ENCODE measurements at places on chromosomes 2 and 18. TPM values are rescaled to one million over a fixed set of nuclear protein-coding genes. Genes with fewer than 3 reads are reported as not detected.

DNA sequence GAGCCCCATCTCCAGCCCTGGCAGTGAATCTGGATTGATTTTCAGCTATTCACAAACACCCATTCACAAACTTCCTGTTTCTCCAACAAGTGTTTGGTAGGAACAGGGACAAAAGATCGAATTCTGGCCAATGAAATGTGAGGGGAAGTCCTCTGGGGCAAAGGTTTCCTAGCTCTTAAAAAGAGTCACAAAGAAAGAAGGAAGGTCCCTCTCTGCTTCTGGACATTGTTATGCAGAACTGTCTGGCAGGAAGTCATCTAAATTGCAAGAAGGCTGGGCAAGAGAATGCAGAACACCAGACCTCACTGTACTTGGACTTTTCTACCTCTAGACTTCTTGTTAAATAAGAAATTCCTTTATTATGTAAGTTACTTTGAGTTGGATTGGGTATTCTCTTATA lies 137.3 kb downstream of the CCDC148 start:
- no peak for DNase-seq

DNA sequence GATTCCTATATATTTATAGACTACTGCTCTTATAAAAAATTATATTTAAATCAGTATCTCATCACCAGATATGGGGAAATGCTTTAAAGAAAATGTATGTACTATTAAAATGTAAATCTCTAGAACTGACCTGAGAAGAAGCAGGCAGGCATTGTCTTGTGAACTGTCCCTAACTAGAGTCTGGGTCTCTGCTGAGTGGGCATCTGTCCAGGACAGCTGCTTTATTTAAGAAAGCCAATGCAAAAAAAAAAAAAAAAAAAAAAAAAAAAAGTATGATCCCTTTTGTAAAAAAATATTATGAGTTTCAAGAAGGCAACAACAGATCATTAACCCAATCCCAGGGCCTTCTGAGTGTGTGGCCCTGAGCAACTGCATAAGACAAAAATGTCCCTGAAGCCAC lies 66.0 kb downstream of the PAX3 start:
- DNase-seq: no peak

DNA sequence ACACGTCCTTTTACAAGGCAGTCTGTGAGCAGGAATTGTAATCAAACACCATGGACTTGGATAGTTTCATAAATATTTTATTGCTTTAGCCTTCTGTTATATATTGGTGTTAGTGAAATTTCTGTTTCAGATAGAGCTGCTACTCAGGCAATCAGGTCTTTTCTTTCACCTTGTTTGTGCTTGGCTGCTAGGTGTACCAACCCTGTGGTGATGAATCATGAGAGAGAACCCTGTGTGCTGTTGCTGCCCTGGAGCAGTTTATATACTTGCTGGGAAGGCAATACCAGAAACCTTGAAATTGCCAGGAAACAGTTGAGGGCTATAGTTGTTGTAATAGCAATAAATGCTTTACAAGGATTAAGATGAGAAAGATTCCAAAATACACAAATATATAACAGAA lies 84.5 kb downstream of the FSHR start:
- no peak for DNase-seq

- peak; percentile 45 for DNase-seq
Measured at GRCh38 chr2:46229134-46230063, 67.8 kb upstream of the EPAS1 start.

DNA sequence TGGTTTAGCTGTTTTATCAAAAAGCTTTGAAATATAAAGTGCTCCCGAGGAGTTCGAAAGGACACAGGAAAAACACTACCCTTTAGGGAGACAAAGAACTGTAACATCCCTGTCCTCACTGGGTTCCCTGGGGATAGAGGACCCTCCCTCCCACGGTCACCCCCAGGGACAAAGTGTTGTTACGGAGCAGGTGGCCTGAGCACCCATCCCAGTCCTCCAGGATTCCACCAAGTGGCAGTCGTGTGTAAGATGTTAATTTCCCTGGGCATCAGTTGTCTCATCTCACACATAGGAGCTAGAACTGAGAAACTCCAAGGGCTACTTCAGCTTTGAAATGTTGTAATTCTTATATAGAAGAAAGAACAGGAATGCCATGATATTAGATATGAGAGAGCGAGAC lies 137.7 kb downstream of the ALK start:
- DNase-seq: no peak

- no peak for DNase-seq
Measured at GRCh38 chr2:99554238-99554637, 64.4 kb upstream of the REV1 start.

DNA sequence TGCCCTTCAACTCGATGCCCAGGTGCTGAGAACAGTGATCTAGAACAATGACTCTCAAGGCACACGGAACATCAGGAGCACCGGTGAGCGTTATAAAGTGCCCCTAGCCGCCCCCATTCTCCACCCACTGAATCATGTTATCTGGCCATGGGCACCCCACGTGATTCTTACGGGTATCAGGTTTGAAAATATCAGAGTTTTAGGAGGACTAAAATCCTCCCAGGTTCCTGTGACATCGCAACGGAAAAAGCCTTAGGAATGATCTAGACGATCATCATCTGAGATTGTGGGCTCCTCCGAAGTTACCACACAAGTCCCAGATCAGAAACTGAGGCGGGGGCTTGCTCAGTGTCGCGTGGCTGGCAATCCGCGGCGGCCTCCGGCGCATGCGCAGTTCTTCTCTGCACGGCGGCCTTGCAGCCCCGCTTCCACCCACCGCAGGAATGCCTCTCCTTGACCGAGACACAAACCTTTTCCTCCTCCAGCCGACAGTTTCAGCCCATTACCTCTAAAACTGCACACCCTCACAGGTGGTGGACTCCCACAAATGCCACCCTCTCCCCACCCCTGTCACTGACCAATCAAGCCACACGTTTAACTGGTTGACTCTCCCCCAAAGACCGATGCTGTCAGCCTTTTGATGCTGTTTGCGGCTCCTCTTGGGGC lies 5.8 kb upstream of the MRPL33 start:
- DNase-seq: peak; percentile 61

DNA sequence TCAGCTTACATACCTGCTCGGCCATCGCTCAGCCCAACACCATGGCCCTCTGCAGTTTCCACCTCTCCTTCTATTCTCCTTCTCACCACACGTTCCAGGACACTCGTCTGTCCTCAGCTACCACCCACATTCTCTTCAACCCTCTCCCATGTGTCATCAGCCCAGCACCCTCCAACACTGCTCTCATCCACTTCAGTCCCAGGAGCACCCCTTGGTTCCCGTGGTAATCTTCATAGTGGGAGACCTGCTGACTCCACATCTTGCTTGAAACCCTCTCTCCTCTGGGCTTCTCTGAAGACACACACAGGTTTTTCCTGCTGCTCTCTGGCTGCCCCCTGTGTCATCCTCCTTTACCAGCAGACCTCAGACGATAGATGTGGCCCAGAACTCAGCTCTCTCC lies 228.7 kb downstream of the GBX2 start:
- no peak for DNase-seq

- no peak for DNase-seq
Measured at GRCh38 chr2:203849010-203849409, 18.6 kb upstream of the CTLA4 start.

- DNase-seq: no peak
Measured at GRCh38 chr18:79635427-79635726, 44.2 kb upstream of the CTDP1 start.

Gene NEUROD1
- total RNA-seq: not detected

Gene CNGA3
- not detected for total RNA-seq

Gene POTEI
- not detected for total RNA-seq

Data from activated T-cell treated with anti-CD3 and anti-CD28 coated beads, Interleukin-2, amount 50 U/mL, for 72 hours (primary cell).